Activated T-helper 1 cell treated with anti-CD3 and anti-CD28 coated beads, Interleukin-12 subunit alpha, Interleukin-12 subunit beta, Interleukin-2, Interleukin-4 antibody, amounts not matched to agents 30 ng/mL and 10 ng/mL and 1 ng/mL, durations not matched to agents 14 hours and 24 hours and 36 hours (primary cell): ENCODE measurements at places on chromosomes 12 and 14. TPM values are rescaled to one million over a fixed set of nuclear protein-coding genes. Genes with fewer than 3 reads are reported as not detected.
A peak's percentile ranks its signal among the peaks of the same experiment; 100 is the strongest.

GRCh38 chr14:61476754-61477410, 155.5 kb downstream of the PRKCH start:
- peaks cover 96% of the 10 kb centered on the region for H3K4me1 ChIP-seq
- peak; percentile 70 for DNase-seq
- peaks cover 29% of the 10 kb centered on the region for H3K36me3 ChIP-seq
- H3K27ac ChIP-seq = peak overlapping the region; percentile 94
- no peaks in the 10 kb centered on the region for H3K27me3 ChIP-seq

DNA sequence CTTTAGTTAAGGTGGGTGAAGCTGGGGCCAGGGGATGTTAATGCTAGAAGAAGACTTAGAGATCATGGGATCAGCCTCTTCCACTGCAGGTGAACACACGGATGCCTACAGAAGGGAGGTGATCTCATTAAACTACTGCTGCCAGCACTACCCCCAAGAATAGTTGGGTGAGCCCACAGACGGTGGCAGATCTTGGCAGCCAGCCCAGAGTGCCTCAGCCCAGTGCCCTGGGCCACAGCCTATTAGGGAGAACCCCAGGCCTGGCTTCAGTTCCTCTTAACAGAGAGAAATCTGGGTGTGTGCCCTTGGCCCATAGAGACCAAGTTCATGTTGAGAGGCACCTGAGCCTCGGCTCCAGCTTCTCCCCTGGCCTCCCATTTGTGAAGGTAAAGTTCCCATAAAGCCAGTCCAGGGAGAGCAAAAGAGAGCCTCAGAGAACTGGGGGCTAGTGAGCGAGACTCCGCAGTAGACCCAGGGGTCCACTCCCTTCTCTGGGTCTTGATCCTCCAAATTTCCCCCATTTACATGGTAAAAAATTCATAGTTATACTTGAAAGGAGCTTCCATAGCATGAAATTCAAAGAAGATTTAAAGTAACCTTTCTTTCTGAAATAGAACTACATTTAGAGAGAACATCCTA, 125.0 kb upstream of the CCND2 start:
- no peak overlapping the region for H3K4me3 ChIP-seq
- peaks cover 9% of the 10 kb centered on the region for H3K36me3 ChIP-seq
- H3K27ac ChIP-seq = peak overlapping the region; percentile 21
- H3K27me3 ChIP-seq = no peaks in the 10 kb centered on the region
- peaks cover 94% of the 10 kb centered on the region for H3K4me1 ChIP-seq
- DNase-seq = no peak

DNA sequence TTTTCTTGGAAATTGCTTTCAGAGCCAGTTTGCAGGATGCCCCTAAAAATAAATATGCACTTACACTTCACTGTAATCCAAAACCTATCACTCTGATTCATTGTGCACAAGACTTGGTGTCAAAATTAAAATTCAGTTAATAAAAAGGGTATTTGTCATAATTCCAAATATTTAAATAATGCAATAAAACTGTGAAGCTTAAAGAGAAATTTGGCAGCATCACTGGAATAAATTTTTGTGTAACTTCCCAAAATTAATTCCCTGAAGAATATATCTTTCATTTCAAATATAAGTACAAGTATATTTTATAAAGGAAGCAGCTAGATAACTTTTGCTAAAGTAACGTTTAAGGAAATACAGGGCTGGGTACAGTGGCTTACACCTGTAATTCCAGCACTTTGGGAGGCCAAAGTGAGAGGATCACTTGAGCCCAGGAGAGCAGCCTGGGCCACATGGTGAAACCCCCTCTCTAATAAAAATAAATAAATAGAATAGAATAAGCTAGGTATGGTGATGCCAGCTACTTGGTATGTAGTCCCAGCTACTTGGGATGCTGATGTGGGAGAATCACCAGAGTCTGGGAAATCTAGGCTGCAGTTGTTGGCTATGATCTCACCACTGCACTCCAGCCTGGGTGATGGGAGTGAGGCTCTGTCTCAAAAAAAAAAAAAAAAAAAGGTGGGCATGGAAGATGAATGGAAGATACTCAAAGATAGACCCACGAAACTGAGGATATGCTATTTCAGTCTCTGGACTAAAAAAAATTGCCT, 233.8 kb downstream of the FBXL14 start:
- no peak for DNase-seq
- no peaks in the 10 kb centered on the region for H3K27me3 ChIP-seq
- no peak overlapping the region for H3K27ac ChIP-seq
- H3K4me3 ChIP-seq = no peak overlapping the region

DNA sequence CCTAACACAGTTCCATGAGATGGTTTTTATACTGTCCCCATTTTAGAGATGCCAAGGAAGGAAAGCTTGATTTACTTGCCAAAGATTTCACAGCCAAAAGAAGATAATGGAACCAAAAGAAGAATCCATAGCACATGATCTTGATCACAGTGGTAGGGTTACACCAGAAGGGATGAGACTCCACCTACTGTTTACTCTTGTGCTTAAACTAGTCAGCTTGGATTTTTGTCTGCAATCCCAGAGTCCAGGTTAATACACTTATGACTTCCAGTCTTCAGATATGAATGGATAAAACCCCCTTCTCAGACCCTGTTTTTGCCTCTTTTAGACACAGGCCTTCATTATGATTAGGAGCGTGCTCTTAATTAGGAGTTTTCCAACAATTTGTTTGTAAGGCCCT, 454.2 kb downstream of the AEBP2 start:
- H3K4me3 ChIP-seq = no peak overlapping the region
- H3K27me3 ChIP-seq = no peaks in the 10 kb centered on the region
- no peaks in the 10 kb centered on the region for H3K4me1 ChIP-seq
- H3K36me3 ChIP-seq = no peaks in the 10 kb centered on the region
- DNase-seq = no peak
- H3K27ac ChIP-seq = no peak overlapping the region

DNA sequence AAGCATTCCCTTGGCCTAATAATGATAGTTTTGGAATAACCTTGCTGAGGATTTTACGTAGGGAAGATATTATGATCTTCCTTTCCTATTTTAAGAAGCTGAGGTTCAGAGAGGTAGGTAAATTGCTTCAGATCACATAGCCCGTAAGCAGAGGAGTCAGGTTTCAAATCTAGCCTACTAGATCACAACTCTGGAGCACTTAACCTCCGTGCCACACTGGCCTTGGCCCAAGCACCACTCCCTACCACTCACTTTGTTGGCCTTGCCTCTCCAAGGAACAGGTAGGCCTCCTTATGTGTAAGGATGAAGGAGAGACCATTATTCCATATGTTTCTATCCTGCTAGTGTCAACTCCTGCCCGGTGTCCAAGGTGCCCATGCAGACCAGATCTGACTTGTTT, 12.4 kb upstream of the ACOT1 start:
- H3K27me3 ChIP-seq = no peaks in the 10 kb centered on the region
- no peak overlapping the region for H3K27ac ChIP-seq
- no peak for DNase-seq
- H3K36me3 ChIP-seq = no peaks in the 10 kb centered on the region

GRCh38 chr12:80193865-80194264, 94.5 kb downstream of the OTOGL start:
- no peak for DNase-seq
- H3K4me3 ChIP-seq = no peak overlapping the region
- no peaks in the 10 kb centered on the region for H3K4me1 ChIP-seq

BRAP gene
- total RNA-seq = 22.1 and 22.2 TPM in 2 replicates

FAIM2 gene
- 0.49 and 0.64 TPM in 2 replicates for total RNA-seq

GRCh38 chr12:3611860-3612703, 121.1 kb downstream of the PRMT8 start:
- peaks cover 8% of the 10 kb centered on the region for H3K4me1 ChIP-seq

DNA sequence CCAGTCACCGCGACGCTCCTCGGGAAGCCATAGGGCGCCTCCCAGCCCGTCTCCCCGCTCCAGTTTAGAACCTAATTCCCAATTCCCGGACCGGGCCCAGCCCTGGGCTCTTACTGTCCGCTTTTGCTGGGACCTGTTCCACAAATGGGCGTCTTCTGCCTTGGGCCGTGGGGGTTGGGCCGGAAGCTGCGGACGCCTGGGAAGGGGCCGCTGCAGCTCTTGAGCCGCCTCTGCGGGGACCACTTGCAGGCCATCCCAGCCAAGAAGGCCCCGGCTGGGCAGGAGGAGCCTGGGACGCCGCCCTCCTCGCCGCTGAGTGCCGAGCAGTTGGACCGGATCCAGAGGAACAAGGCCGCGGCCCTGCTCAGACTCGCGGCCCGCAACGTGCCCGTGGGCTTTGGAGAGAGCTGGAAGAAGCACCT, 797 bp downstream of the UNG start:
- peak overlapping the region; percentile 90 for H3K27ac ChIP-seq
- H3K27me3 ChIP-seq = no peaks in the 10 kb centered on the region
- H3K36me3 ChIP-seq = peaks cover 24% of the 10 kb centered on the region
- peaks cover 33% of the 10 kb centered on the region for H3K4me1 ChIP-seq

GRCh38 chr12:101927999-101928398, 50.6 kb downstream of the DRAM1 start:
- no peaks in the 10 kb centered on the region for H3K27me3 ChIP-seq
- H3K36me3 ChIP-seq = no peaks in the 10 kb centered on the region
- H3K4me3 ChIP-seq = no peak overlapping the region
- no peak for DNase-seq
- peaks cover 21% of the 10 kb centered on the region for H3K4me1 ChIP-seq
- H3K27ac ChIP-seq = no peak overlapping the region

DNA sequence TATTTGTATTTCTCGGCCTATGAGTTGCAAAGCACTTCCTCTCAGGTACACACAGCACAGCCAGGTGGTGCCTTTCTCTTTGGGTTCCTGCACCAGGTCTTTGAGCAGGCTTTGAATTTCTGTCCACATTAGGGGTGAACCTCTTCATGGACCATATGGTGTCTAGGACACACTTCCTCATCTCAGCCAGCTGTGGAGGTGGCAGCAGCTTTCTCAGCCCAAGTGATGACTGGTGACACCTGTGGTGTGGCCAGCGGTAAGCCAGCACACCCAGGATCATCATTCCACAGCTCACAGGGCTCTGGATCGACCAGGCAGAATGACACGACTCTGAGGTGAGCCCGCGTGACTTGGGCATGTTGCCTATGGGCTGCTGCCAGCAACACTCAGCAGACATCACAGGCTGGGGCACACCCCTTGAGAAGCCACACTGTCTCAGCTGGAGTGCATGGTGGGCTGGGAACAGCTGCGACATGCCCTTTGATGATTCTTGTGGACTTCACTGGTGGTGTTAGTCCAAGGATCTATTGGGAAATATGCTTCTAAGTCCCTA, 36.8 kb downstream of the SLC5A8 start:
- no peaks in the 10 kb centered on the region for H3K36me3 ChIP-seq
- H3K27me3 ChIP-seq = no peaks in the 10 kb centered on the region
- no peak overlapping the region for H3K27ac ChIP-seq
- no peak overlapping the region for H3K4me3 ChIP-seq

- DNase-seq = no peak
- no peak overlapping the region for H3K27ac ChIP-seq
- H3K4me3 ChIP-seq = no peak overlapping the region
- H3K27me3 ChIP-seq = no peaks in the 10 kb centered on the region
These were observed 22.5 kb upstream of the AKAP6 start for GRCh38 chr14:32306549-32306948.

DNA sequence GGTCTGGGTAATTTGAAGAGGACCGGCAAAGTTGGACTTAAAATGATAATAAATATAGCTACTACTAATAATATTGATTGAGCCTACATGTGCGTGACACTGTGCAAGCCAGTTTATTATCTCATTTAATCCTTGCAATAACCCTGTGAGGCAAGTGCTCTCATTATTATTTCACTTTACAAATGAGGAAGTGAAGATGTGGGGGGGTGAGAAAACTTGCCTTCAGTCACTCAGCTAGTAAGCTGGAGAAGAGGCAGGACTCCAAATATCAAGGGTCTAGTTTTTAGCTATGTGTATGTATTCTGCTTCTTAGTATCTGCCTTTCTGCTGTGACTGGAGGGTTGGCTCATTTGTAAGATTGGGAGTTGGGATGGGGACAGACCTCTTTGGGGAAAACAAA, 39.2 kb downstream of the NPAS3 start:
- no peaks in the 10 kb centered on the region for H3K4me1 ChIP-seq
- DNase-seq = no peak
- H3K4me3 ChIP-seq = no peak overlapping the region
- H3K27ac ChIP-seq = no peak overlapping the region
- no peaks in the 10 kb centered on the region for H3K27me3 ChIP-seq

RARG gene
- 58.6 and 61.6 TPM in 2 replicates for total RNA-seq

- H3K27me3 ChIP-seq = no peaks in the 10 kb centered on the region
- peaks cover 2% of the 10 kb centered on the region for H3K36me3 ChIP-seq
- DNase-seq = no peak
- no peak overlapping the region for H3K4me3 ChIP-seq
These were observed 83.4 kb downstream of the ADCK1 start for GRCh38 chr14:77883131-77883846.

DNA sequence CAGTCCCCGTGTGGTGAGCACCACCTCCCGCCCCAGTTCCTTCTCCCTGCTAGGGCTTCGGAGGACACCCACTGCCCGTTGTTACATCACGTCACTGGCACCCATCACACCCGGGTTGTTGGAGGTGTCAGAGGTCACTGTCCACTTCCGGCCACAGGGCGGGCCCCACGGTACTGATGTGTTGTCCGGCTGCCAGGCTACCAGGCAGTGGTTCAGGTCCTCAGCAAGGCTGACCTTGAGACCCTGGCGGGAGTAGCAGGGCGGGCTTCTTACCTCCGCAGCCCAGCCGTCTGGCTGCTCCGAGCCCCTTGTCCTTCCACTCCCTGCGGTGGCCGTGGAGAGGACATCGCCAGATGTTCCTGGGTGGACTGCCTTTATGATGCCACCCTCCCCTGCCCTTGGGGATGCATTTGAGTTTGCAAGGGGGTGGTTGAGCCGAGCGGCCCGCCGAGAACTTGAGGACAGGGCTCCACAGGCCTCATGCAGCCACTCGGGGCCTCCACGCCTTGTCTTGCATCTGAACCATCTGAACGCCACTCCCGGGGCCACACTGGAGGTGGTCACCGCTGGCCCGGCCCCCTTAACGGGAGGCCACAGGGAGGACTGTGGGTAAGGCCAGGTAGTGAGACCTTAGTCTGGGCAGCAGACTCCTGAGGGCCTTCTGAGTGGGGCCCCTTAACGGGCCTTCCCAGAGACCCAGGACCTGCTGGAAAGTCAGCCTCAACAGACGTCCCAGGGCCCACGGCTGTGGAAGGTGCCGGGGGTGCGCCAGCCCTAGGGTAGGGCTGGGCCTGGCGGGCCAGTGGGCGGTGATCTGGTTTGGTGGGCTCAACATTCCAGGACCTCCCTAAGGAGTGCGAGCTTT, 27.1 kb upstream of the PLD4 start:
- H3K36me3 ChIP-seq = no peaks in the 10 kb centered on the region
- H3K27ac ChIP-seq = no peak overlapping the region
- peaks cover 9% of the 10 kb centered on the region for H3K27me3 ChIP-seq
- no peak for DNase-seq

REC8 gene
- total RNA-seq = 27.8 and 28.9 TPM in 2 replicates
